ENCODE measurements at places on chromosomes 13 and 19.

DNA sequence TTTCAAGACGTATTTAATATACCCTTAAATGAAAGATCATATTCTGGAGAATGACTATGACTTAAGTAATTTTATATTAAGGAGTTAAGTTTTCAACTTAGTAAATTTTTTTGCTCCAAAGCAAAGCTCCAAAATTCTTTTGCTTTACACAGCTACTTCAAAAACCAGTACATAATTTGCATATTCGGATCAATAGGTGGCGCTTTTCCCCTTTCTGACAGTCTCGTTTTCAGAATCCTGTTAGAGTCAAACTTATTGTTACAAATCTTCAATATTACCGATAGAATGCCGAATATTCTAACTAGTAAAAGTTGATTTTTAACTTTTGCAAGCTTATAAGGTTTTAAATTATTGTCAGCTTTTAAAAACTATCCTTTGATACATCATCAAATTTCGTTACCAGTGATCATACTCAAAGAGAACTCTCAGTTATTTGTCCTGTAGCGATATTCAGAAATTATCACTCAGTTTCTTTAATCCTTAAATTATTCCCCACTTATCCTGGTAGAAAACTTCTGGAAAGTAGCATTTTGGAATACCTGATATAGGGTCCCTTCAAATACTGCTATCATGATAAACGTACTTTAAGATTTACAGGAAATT lies 852.7 kb upstream of the KLHL1 start:
- H3K36me3 ChIP-seq = no peaks in the 10 kb centered on the region
- H3K4me3 ChIP-seq = no peak overlapping the region
- DNase-seq = no peak
- no peak overlapping the region for H3K27ac ChIP-seq
- H3K4me1 ChIP-seq = no peaks in the 10 kb centered on the region

GRCh38 chr13:22883956-22884355 lies 296.8 kb upstream of the SGCG start:
- no peak for DNase-seq
- no peaks in the 10 kb centered on the region for H3K4me1 ChIP-seq
- H3K36me3 ChIP-seq = no peaks in the 10 kb centered on the region
- H3K27ac ChIP-seq = no peak overlapping the region
- H3K27me3 ChIP-seq = no peaks in the 10 kb centered on the region

DNA sequence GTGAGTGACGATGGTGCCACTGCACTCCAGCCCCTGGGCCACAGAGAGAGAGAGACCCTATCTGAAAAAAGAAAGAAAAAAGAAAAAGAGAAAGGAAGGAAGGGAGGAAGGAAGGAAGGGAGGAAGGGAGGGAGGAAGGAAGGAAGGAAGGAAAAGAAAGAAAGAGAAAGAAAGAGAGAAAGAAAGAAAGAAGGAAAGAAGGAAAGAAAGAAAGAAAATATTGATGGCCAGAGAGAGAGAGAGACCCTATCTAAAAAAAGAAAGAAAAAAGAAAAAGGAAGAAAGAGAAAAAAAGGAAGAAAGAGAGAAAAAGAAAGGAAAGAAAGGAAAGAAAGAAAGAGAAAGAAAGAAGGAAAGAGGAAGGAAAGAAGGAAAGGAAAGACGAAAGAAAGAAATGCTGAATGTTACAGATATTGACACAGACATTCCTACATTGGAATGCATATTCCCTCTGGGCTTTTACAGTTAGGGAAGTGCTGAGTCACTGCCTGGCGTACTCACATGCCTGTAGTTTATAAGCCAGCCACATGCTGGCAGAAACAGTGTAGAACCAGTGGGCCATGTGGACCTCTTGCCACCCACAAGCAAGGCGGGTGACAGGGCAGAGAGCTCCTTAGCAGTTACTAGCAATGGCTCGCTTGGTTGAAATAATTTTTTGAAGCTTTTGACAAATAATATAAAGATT lies 34.6 kb upstream of the SLC46A3 start:
- H3K4me3 ChIP-seq = no peak overlapping the region
- H3K27ac ChIP-seq = peak overlapping the region; percentile 84
- H3K4me1 ChIP-seq = peaks cover 32% of the 10 kb centered on the region
- no peaks in the 10 kb centered on the region for H3K36me3 ChIP-seq
- no peaks in the 10 kb centered on the region for H3K27me3 ChIP-seq
- peak; percentile 21 for DNase-seq

- no peak overlapping the region for H3K27ac ChIP-seq
- H3K4me3 ChIP-seq = no peak overlapping the region
- H3K4me1 ChIP-seq = no peaks in the 10 kb centered on the region
- no peaks in the 10 kb centered on the region for H3K36me3 ChIP-seq
These were observed 3.7 kb downstream of the KASH5 start for GRCh38 chr19:49391581-49392399.

GRCh38 chr13:72508392-72508791 lies 219.0 kb downstream of the MZT1 start:
- no peaks in the 10 kb centered on the region for H3K36me3 ChIP-seq
- H3K4me3 ChIP-seq = peak overlapping the region; percentile 48
- H3K4me1 ChIP-seq = no peaks in the 10 kb centered on the region

All from left ventricle myocardium inferior (tissue), 1 donor.